ENCODE measurements at places on chromosomes 5 and 9.

- DNase-seq: no peak
Observed at GRCh38 chr9:89731262-89732182, 126.7 kb downstream of the GADD45G start.

DNA sequence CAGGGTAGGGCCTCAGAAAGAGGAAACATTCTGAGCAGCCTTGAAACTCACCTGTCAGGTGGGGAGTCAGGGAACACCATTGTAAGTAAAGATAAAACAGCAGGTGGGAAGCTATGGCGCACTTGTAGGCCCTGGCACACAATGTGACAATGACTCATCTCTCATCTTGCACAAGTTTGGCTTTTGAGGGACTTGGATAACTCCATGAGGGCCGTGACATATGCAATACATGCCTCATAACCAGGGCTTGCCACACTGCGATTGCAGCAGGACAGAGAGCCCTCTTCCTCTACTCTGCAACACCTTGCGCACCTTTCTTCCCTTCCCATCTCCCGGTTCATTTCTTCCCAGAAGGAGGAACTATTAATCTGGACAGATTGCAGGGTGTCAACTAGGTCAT lies 144.9 kb downstream of the CEP120 start:
- DNase-seq: no peak

GRCh38 chr9:35341585-35341984 lies 148.3 kb upstream of the RUSC2 start:
- DNase-seq: no peak

GRCh38 chr5:123474228-123474627 lies 37.7 kb upstream of the CSNK1G3 start:
- DNase-seq: no peak

GRCh38 chr9:106753155-106753671 lies 109.8 kb upstream of the ZNF462 start:
- no peak for DNase-seq

- DNase-seq: no peak
Observed at GRCh38 chr5:174355208-174355612, 309.7 kb downstream of the NSG2 start.

DNA sequence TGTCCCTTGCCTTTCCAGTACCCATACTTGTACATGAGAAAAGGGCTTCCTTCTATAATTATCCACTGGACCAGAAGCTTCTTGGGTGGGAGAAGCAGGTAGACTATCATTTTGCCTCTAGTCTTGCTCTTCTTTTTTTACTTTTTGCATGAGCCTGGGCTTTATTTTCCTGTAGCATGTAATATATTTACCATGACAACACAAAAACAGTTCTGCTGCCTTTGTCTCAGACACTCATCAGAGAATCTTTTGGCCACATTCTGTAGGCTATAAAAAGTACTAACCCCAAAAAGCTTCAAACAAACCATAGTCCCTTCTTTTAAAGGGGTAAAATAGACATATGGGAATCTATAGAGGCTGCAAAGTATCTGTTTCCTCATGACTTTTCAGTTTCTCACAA lies 339.2 kb upstream of the PIK3R1 start:
- DNase-seq: no peak

DNA sequence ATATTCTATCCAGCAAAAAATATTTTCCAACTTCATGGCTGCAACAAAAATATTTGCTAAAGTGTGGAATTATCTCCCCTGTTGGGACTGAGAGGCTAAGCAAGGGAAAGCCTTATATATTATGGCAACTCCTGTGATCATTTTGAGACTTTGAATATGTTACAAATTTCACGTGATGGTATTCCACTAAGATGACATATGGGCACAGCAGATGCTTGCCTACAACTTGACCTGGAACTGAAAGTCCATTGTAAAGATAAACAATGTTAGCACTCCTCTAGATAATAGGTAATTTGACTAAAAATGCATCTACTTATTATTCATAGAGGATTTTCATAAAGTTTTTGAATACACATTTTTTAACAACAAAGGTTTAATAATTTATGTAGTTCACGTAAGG lies 1141.5 kb upstream of the CDH6 start:
- no peak for DNase-seq

DNA sequence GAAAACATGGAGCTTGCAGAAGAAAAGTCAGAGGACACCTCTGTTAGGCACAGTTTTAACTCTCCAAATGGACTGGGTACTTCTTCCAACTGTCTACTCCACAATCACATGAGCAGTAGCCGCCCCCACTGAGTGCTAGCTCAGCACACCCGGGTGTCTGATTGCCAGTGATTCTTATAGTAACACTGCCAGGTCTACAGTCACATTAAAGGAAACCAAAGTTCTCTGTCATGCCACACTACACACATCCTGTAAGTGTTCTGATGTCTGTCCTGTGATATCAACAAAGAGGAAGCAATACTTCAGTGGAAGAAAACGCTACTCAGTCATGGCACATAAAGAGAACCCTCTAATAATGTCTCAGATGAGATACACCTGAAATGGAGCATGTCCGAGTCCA lies at the start of gene HAVCR2:
Gene HAVCR2 (minus strand): TSS at position 69 of the 400 bp plus-strand sequence. CDS start 61 bp downstream, at position 8.
- no peak for DNase-seq

DNA sequence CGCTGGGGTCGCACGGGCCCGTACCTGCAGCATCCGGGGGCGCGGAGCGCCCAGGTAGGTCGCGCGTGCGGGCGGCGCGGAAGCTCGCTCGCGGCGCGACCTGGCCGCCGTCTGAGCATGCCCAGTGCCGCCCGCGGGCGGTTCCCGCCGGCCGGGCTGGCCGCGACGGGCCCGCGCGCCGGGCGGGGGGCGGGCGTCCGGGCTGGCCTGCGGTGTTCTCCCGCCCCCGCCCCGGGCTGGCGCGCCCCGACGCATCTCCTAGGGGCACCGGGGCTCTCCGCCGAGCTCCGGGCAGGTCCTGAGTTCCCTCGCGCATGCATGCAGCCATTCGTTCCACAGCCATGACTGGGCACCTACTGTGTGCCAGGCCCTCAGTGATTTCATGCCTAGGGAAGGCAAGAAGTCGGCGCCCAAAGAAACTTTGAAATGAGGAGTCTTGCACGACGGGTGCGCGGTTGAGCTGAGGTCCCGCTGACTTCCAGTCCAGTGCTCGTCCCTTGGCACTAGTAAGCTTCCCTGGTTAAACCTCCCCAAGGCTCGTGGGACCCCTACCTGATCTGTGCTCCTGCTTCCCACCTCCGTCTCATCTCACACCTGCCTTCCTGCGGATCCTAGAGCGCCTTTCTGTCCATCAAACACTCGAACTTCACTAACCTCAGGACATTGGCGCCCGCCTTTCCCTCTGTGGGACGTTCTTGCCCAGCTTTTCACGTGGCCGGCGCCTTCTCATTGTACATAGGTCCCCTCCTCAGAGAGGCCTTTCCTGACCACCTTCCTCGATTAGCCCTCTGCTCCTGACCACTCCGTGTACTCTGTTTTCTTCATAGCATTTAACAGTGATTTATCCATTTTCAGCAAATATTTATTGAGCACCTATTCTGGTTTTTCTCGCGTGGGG lies at the start of gene PTPN3:
Gene PTPN3 (minus strand): TSS at position 113 of the 898 bp plus-strand sequence. CDS start 34,873 bp downstream, outside the sequence.
- DNase-seq: no peak

DNA sequence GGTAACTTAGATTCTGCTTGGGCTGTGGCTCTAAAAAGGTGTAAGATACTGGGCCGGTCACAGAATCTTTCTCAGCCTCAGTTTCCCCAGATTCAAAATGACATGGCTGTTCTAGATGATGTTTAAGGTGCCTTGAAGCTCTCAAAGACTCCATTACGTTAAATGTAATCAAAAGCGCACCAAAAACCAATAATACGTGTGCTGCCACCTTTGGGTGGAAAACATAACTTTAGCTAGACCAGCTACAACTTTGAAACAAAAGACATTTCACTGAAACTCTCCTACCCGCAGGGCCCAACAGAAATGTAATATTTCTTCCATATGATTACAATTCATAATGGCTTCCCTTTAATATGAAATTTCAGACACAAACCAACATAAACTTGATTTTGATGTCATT lies 35.0 kb upstream of the PCSK5 start:
- no peak for DNase-seq

- DNase-seq: no peak
Observed at GRCh38 chr9:94212091-94212490, 47.0 kb upstream of the ZNF169 start.

DNA sequence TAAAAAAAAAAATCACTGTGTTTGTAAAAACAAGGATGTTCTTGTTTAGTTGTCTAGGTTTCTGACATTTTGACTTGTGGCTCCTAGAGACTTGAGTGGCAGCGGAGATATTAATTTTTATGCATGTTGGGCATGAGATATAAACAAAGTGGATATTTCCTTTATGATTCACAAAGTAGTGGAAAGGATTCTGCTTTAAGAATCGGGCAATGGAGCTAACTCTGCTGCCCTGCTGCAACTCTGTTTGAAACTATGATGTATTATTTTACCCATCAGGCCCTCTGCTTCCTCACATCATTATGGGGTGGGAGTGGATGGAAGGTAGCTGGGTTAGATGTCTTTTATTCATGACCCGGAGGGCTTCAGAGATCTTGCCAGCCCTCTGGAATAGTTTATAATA lies 94.1 kb upstream of the CD180 start:
- no peak for DNase-seq

DNA sequence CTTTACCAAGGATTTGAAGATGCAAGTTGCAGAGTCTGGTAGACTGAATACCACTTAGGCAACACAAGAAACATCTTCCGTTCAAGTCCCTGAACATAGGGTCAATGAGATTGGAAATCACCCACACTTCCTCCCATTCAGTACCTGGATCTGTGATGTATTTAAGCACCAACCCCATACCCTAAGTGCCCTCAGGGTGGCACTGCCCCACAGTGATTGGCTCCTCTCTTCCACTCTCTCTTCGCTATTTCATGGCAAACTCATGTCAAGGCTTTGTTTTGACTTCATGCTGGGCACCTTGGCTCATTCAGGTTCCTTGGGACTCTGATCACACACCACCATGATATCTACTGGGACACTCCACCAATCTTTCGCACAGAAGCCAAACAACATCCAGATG lies 53.7 kb downstream of the GGTA1 start:
- no peak for DNase-seq

GRCh38 chr5:154860123-154860522 lies 1.7 kb downstream of the CNOT8 start:
- no peak for DNase-seq

GRCh38 chr9:86097510-86098224 lies 1.7 kb downstream of the GOLM1 start:
- no peak for DNase-seq

GRCh38 chr5:111043712-111044506 lies 27.6 kb upstream of the TSLP start:
- no peak for DNase-seq

- DNase-seq: no peak
Observed at GRCh38 chr5:87392801-87393200, 19.9 kb downstream of the CCNH start.

DNA sequence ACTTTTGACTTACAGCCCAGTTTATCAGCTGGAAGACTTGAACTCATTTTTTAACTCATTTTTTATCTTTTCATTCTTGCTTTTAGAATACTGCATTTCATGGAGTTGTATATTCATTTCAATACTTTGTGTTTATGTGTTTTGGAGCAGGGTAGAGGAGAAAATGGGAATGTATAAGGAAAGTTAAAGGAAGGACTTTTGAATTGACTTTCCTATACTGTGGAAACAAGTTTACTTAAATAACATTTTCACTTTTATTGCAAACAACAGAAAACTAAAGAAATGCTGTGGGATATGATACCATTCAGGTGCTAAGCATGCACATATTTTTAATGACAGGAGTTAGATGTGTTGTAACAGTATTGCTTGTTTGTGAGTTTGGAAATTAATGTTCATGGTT lies 11.7 kb downstream of the NIPBL start:
- DNase-seq: no peak

GRCh38 chr5:54088081-54088480 lies 222.3 kb downstream of the ARL15 start:
- DNase-seq: no peak

DNA sequence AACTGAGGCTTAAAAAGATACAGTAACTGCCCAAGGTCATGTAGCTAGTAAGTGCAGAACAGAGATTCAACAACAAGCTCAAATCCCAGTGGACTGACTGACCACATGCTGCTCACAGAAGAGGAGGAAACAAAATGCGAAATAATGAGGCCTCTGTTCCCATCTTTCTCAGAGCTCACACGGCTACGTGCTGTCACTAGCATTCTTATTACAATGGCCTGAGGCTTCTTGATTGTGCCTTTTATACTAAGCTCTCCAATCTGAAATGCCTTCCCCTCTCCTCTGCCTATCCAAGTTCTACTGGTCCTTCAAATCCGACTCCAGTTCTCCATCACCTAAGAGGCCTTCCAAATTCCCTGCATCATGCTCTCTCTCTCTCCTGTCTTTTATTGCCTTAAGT lies 26.0 kb downstream of the SGTB start:
- DNase-seq: peak; percentile 3

Data from neuronal stem cell (in vitro differentiated cells).